Glomerular endothelial cell (primary cell): ENCODE measurements at places on chromosomes 16 and 17.

DNA sequence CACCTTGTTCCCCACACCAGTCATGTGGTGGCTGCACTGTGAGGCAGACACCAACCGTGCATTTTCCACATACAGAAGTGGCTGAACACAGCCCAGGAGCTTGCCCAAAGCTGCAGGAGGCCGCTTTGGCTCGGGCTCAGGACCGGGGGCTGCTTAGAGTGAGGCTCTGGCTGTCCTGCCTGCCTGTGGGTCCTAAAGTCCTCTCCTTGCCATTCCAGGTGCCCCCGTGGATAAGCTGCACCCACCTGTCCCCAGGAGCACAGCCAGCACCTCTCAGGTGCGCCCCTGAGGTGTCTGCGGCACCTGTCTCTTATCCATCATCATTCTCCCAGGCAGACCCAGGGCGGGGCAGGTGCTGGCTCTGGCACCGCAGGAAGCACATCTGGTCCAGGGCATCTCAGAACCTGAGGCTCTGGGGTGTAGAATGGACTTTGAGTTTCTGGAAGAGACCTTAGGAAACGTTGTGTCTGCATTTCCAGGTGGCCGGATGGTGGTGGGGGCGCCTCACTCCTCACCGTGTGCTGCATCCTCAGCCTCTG is 180.5 kb upstream of the ZNF469 start:
- DNase-seq: no peak

DNA sequence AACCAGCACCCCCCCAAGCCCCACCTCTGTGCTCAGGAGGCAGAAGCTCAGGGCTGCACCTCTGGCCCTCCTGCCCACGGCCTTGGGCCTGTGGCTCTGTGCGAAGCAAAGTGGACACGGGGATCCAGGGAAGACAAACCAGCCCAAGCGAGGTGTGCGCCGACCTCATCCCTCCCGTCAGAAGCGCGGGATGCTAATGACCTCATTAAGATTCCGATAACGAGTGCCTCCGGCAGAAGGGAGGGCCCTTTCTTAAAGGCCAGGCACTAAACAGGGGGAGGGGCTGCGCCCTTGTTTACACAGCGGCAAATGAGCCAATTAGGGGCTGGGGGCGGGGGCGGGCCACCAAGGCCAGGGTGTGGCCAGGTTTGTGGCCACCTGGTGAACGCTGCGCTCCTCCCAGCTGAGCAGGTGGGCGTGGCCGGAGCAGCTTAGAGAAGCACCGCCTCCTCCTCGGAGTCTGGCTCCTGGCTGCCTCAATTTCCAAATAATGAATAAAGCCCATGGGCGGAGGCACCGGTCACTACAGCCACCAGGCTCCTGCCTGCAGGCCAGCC is 3.2 kb downstream of the CBX4 start:
- DNase-seq: no peak

DNA sequence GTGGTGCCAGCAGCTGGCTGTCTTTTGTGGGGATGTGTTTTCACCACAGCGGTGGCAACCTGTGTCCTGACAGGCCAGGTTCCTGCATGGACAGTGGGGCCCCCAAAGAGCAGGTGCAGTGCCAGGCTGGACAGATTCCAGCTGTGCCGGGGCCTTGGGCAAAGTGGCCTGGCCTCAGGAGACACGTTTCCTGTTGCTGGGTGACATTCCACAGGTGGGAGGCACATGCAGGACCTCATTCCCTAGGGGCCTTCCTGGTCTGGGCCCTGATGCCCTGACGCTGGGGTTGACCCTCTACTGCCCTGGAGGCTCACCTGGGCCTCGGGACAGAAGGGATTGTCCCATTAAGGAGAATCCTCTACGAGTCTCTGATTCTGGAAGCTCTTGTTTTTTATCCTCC is 182.4 kb downstream of the RAB11FIP4 start:
- DNase-seq: no peak

DNA sequence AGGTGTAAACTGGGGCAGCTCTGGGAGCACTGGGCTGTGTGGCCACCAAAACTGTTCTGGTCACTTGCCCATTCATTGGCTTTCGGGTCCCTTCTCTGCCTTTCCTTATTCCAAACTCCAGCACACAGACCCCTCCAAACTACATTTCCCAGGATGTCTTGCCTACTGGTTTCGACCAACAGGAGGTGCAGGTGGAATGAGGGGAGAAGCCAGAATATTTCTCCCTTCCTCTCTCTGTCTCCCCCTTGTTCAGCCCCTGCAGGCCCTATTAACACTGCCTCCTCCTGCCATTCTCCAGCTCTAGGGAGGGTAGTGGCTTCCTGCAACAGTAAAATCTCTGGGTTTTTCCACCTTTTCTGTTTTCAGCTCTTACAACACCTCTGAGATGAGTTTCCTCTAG is 13.2 kb upstream of the NAGPA start:
- DNase-seq: no peak

DNA sequence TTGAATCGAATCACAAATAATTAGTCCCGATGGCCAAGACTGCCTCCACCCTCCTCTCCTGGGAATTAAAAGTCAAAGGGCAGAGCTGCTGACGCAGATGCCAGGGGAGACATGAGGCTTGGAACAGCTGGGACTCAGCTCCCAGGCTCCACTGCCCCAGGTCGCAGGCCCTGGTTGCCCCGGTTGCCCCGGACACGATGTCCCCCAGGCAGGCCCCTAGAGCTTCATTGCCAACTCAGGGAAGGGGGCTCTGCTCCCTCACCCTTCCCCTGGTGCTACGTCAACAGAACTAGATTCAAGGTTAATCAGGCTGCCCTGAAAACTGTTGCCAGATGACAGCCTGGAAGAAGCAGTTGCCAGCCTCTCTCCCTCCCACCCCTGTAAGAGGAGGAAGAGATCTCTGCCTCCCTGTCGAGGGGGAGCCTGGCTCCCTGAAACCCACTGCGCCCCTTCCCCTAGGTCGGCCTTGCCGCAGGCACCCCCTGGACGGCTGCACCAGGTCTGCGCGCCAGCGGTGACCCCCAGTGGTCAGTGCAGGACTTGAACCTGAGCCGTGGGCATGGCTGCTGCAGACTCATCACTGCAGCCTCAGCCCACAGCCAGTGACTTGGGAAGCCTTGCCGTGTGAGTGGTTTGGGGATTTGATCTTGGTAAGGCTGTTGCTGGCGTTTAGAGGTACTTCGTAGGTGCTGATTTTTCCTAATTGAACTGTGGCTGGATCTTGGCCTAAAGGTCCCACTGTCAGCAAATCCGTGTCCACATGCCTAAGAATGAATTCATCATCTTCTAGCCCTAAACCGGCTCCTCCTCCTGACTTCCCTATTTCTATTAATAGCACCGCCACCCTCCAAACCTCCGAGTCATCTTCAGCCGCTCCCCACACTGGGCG is 84.1 kb upstream of the TOB1 start:
- no peak for DNase-seq

DNA sequence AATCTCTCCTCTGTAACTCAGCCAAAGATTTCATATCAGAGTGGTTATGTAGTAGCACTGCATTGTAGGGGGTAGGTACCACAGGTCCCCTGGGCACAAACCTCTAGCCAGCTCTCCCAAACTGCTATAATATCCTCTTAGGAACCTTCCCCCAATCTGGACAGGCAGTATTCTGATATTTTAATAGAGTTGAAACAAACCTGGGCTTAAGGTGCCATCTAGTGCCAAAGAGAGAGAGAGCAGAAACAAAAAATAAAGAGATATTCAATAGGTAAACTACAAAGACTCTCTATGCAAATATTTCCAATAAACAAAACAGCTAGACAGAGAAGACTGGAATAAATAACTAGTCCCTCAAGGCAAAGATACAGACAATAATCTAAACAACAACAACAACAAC is 1070.0 kb downstream of the CDH11 start:
- no peak for DNase-seq

GRCh38 chr17:18107061-18107790 is 1.3 kb upstream of the MYO15A start:
- DNase-seq: no peak

DNA sequence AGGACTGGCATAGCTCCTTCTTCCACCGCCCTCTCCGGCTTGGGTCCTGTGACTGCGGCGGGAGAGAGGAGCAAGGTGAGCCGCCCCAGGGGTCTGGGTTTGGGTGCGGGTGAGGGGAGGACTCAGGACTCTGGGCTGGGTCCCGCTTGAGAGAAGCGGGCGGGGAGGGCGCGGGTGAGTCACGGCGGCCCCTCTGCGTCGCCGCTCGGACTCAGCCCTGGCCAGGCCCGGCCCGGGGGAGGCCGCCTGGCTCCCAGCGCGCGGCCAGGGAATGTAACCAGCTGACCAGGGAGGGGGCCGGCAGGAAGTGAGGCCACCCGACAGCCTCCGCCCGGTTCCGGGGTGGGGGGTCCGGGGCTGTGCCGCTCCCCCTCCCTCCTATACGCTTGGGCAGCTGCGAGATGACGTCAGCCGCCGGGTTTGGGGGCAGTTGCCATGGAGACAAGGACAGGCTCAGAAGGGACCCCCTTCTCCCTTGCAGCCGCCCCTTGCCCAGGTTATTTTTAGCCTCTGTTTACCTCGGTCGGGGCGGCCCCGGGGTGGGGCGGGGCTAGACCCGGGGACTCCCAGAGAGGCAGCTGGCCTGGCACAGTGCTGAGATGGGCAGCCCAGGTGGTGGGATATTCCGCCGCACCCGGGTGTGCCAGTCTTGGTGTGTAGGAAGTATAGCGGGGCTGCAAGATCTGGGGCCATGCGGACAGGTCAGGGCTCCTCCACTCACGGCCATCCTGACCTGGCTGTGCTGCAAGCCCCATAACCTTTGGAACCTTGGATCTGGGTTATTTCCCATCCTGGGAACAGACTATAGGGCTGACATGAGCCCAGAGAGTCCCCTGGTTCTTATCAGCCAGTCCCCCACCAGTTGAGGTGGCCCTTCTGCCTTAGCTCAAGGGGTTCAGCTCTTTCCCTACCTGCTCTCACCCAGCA is 1.6 kb downstream of the RIPOR1 start:
- DNase-seq: no peak

DNA sequence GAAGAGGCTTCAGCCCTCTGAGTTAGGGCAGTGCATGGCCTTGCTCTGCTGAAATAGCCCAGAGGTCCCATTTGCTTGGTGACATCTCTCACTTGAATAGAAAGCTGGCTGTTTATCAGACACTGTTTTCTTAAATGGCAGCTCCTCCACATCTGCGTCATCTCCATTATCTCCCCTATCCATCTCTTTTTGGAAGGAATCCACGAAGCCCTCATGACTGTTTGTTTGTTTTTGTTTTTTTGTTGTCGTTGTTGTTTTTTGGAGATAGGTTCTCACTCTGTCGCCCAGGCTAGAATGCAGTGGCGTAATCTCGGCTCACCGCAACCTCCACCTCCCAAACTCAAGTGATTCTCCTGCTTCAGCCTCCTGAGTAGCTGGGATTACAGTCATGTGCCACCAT is 16.6 kb downstream of the NAA60 start:
- no peak for DNase-seq

DNA sequence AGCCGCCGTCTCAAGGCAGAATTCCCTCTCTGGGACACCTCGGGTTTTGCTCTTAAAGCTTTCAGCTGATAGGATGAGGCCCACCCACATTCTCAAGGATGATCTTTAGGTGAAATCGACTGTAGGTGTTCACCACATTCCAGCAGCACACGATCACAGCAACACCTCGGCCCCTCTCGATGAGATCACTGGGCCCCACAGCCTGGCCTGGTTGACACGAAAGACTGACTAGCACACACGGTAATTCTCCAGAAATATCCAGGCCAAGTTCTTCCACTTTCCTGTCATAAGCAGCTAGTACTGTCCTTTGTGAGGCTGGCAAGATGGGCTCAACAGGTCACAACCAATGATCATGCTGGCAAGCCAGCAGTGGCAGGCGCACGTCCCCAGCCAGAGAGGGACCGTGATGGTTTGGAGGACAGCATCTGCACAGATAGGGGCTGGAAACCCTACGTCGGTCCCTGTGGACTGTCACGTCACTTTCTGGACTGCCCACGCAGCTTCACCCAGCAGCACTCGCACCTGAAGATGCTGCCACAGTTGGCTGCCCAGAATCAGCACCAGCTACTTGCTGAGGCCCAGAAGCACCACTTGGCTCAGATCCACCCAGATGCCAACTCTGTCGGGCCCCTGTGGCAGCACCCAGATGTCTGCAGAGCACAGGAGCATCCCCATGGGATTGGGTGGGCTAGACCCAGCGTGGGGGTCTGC is 17.4 kb downstream of the TMC6 start:
- DNase-seq: no peak

GRCh38 chr17:81345228-81346089 is 49.8 kb upstream of the BAHCC1 start:
- no peak for DNase-seq

DNA sequence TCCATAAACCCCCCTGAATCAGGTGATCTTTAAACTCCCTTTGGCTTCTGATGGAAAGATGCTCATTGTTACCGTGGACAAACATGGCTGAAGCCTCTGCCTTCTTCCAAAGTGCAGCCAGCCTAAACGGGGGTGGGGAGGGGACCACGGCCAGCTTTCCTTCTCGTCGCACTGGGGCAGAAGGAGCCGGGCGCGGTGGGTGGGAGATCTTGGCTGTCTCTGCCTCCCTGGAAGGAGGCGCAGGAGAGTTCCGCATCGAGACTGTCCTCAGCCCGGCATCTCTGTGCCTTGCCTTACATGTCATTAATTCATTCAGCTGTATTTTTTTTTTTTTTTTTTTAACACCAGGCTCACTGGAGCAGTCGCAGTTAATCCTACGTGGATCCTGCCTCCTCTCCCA is 163.3 kb upstream of the PLCG2 start:
- DNase-seq: no peak

GRCh38 chr17:1160591-1161390 is 19.0 kb downstream of the ABR start:
- no peak for DNase-seq

DNA sequence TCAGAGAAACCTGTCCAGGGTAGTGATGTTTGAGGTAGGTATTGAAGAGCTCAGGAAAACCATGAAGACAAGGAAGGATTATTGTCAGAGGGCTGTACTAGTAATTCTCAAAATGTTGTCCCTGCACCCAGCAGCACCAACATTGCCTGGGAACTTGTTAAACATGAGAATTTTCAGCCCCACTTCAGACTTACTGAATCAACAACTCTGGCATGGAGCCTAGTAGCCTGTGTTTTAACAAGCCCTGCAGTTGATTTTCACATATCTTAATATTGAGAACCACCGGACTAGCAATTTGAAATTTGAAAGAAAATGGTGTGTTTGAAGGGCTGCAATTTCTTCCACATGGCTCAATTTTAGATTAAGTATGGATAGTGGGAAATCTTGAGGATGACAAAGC is 2.8 kb upstream of the KIF2B start:
- DNase-seq: no peak

- DNase-seq: no peak
Observed at GRCh38 chr17:44204441-44204882, 4.8 kb upstream of the ATXN7L3 start.

GRCh38 chr17:61063528-61063927 is 336.1 kb upstream of the TBX2 start:
- no peak for DNase-seq

GRCh38 chr16:47026947-47027346 is 53.5 kb upstream of the DNAJA2 start:
- DNase-seq: no peak

DNA sequence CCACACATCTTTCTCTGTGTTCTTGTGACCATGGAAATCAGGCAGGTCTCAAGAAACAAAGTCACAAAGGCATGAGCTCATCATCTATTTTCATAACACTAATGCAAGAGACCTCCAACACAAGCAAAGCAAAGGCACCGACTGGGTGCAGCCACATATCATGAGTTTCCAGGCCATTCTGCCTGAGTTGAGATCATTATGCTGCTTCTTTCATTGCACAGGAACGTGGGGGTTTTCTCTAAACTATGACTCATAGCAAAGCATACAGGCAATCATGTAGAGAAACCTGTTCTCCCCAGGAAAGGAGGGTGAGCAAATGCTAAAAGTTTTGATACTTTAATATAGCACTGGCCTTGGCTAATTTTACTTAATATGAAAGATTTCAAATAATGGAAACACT is 60.7 kb downstream of the GRIN2A start:
- DNase-seq: no peak

- DNase-seq: no peak
Observed at GRCh38 chr17:10120109-10120485, 78.3 kb downstream of the GAS7 start.
